ENCODE measurements at places on chromosomes 5 and 9. TPM values are rescaled to one million over a fixed set of nuclear protein-coding genes. Genes with fewer than 3 reads are reported as not detected.

GRCh38 chr5:151528153-151528552 is 63.0 kb downstream of the FAT2 start:
- H3K4me3 ChIP-seq, result no peak overlapping the region
- H3K27ac ChIP-seq, result no peak overlapping the region
- DNase-seq, result no peak
- peaks cover 3% of the 10 kb centered on the region for H3K4me1 ChIP-seq
- H3K36me3 ChIP-seq, result no peaks in the 10 kb centered on the region

- H3K36me3 ChIP-seq, result no peaks in the 10 kb centered on the region
- H3K4me1 ChIP-seq, result no peaks in the 10 kb centered on the region
- no peak for DNase-seq
These were observed 48.6 kb downstream of the PARP8 start for GRCh38 chr5:50715001-50715400.

Gene CNTFR
- 0.20 TPM for total RNA-seq

DNA sequence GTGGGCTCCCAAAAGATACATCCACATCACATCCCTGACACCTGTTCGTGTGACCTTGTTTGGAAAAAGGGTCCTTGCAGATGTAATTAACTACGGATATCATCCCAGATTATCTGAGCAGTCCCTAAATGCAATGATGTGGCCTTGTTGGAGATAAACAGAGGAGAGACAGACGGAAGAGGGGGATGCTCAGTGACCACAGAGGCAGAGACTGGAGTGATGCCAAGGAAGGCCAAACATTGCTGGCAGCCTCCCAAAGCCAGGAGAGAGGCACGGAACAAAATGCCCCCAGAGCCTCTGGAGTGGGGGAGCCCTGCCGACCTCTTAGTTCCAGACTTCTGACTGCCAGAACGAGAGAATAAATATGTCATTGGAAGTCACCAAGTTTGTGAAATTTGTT is 15.0 kb upstream of the VAV2 start:
- H3K4me1 ChIP-seq, result peaks cover 24% of the 10 kb centered on the region
- DNase-seq, result peak; percentile 92
- H3K36me3 ChIP-seq, result no peaks in the 10 kb centered on the region
- peak overlapping the region; percentile 5 for H3K27ac ChIP-seq
- no peaks in the 10 kb centered on the region for H3K27me3 ChIP-seq

DNA sequence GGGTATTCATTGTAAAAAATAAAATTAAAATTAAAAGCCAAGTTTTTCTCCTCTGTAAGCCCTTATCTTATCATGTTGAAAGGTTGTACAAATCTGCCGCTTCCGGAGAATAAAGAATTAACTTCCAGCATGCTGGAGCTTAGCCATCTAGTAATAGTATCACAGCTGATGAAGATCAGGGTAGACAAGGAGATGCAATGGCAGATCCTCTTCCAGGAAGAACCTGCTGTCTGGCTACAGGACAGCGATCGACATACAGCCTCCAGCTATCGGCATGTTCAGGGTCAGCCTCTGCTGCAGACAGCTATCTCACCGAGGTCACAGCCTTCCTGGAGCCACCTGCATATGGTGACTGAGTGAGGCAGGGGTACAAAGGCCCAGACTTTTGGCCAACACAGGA is 82.6 kb downstream of the MED27 start:
- peaks cover 22% of the 10 kb centered on the region for H3K36me3 ChIP-seq
- H3K27ac ChIP-seq, result no peak overlapping the region
- DNase-seq, result no peak
- H3K27me3 ChIP-seq, result no peaks in the 10 kb centered on the region
- peaks cover 54% of the 10 kb centered on the region for H3K4me1 ChIP-seq
- H3K4me3 ChIP-seq, result no peak overlapping the region

Gene SH3RF2
- not detected for total RNA-seq

Gene SPINK13
- not detected for total RNA-seq

Gene C5orf58
- not detected for total RNA-seq

GRCh38 chr5:113378514-113378913 is 56.3 kb downstream of the TSSK1B start:
- no peaks in the 10 kb centered on the region for H3K36me3 ChIP-seq
- DNase-seq, result peak; percentile 17
- no peak overlapping the region for H3K27ac ChIP-seq
- no peak overlapping the region for H3K4me3 ChIP-seq

- peaks cover 49% of the 10 kb centered on the region for H3K4me1 ChIP-seq
- no peak overlapping the region for H3K4me3 ChIP-seq
- H3K27me3 ChIP-seq, result no peaks in the 10 kb centered on the region
- no peak overlapping the region for H3K27ac ChIP-seq
- no peak for DNase-seq
These were observed 216.2 kb upstream of the ACTBL2 start for GRCh38 chr5:57698802-57699201.

Gene RELL2
- total RNA-seq, result 1.7 TPM

GRCh38 chr5:168285696-168286095 is 5.7 kb upstream of the WWC1 start:
- no peak overlapping the region for H3K4me3 ChIP-seq
- no peak overlapping the region for H3K27ac ChIP-seq
- DNase-seq, result no peak
- no peaks in the 10 kb centered on the region for H3K36me3 ChIP-seq
- no peaks in the 10 kb centered on the region for H3K4me1 ChIP-seq
- no peaks in the 10 kb centered on the region for H3K27me3 ChIP-seq

Gene LCN1
- not detected for total RNA-seq

Measured in SJCRH30 (cell line).